ENCODE measurements at places on chromosomes 6 and 20. TPM values are rescaled to one million over a fixed set of nuclear protein-coding genes. Genes with fewer than 3 reads are reported as not detected.

Gene SLC22A1
- 0.32 TPM for total RNA-seq

Gene C6orf58
- total RNA-seq, result not detected

Gene KHDC1L
- 0.43 TPM for total RNA-seq

Gene TNF
- total RNA-seq, result under 0.01 TPM

Gene GSTA3
- total RNA-seq, result not detected

Gene MYCT1
- under 0.01 TPM for total RNA-seq

Gene EFCAB8
- total RNA-seq, result 0.32 TPM

Gene SIRPD
- under 0.01 TPM for total RNA-seq

Gene OR2J1
- total RNA-seq, result not detected

Gene KCNQ2
- total RNA-seq, result not detected

Gene FBXO9
- 55.3 TPM for total RNA-seq

Gene ADAM33
- 44.8 TPM for total RNA-seq

Gene SIGLEC1
- not detected for total RNA-seq

Gene WFDC12
- total RNA-seq, result not detected

Gene TMEM74B
- total RNA-seq, result not detected

Gene RUNX2
- total RNA-seq, result 9.7 TPM

Gene F13A1
- not detected for total RNA-seq

Gene NKAIN2
- not detected for total RNA-seq

Gene PLN
- total RNA-seq, result 5.2 TPM
